ENCODE measurements at places on chromosomes 7 and 10. TPM values are rescaled to one million over a fixed set of nuclear protein-coding genes. Genes with fewer than 3 reads are reported as not detected.

DNA sequence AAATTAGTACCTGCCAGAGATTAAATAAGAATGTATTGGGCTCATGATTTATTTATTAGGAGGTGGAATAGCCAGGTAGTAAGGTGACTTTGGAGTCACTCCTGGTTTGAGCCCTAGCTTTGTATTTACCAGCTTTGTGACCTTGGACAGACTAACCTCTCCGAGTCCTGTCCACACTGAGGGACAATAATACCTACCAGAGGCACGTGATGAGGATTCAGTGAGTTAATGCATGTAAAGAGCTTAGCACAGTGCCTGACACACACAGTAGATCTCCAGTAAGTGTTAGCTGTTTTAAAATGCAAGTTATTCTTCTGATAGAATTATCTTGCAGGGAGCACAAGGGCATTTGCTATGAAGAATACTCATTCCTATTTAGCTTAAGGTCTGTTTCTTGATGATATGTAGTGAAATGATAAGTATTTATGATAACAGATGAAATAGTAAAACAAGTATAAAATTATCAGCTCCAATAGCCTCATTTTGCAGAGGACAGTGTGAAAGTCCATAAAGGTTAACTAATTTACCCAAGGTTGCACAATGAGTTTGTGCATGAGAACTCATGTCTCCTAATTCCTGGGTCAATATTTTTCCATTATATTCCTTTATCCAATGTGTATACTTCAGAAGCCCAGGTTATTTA, 36.4 kb downstream of the RABGEF1 start:
- no peak for DNase-seq

GRCh38 chr7:80362010-80362618, 149.8 kb downstream of the GNAT3 start:
- no peak for DNase-seq

- DNase-seq, result no peak
Measured at GRCh38 chr7:79281426-79281825, 172.0 kb downstream of the MAGI2 start.

CACUL1 gene
- total RNA-seq, result 76.9 TPM

DNA sequence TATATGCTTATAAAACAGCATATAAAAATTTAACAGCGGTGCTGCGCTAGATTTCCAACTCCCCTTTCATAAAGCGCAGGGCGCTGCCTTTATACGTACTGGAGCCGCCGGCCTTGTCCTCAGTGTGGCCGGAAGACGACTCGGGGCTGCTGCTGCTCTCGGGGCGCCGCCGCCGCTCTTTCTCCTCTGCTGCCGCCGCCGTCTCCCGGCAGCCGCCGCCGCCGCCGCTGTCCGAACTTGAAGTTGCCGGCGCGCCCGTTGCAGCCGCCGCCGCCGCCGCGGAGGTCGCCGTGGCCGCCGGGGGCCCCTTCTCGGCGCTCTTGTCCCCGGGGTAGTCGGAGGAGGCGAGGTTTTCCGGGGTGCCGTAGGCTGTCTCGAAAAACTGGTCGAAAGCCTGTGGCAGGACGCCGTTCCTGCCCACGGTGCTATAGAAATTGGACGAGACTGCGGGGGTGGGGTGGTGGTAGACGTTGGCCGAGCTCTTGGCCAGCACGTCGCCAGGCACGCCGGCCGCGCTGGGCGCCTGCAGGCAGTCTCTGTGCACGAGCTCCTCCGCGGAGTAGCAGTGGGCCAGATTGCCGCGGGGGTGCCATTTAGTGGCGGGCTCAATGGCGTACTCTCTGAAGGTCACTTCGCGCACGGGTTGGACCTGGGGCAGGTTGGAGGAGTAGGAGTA, 557 bp downstream of the HOXA11 start:
- DNase-seq, result peak; percentile 34

- DNase-seq, result no peak
Measured at GRCh38 chr10:91579329-91579985, 53.4 kb downstream of the PPP1R3C start.

- no peak for DNase-seq
Measured at GRCh38 chr7:128174386-128174785, 66.7 kb upstream of the LEP start.

AP5Z1 gene
- total RNA-seq, result 21.4 TPM

DGKI gene
- not detected for total RNA-seq

FGFR2 gene
- 170 TPM for total RNA-seq

VPS41 gene
- 53.1 TPM for total RNA-seq

DNA sequence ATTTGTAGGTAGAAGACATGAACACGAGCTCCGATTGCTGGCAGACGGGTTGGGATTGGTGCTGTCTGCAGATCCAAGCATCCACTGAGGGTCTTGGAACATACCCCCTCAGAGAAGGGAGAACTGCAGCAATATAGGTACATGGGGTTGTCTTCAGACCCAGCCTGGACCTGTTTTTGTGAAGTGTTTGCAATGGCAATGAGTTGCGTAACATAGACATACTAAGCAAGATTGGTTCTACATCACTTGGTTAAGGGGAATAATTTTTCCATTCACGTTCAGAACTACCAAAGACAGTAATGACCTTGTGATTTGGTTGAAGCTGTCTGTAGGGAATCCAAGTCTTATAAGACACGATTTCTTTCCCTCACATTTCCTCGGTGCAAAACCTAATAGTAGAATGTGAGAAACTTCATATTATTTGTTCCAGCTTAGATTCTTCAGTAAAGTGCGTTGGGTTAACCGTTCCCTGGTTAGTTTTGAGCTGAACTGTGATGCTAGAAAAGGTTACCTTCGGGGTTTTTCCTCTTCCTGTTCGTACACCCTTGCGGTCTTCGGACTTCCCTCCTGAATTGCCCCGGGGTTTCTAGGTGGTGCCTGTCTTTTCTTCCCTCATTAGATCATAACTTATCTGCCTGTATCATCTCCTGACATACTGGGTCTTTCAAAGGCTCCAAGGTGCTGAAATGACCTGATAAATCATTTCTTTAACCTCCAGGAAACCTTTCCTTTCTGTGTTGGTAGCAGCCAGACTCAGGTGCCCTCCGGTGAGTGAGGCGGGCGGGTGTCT, 14.4 kb downstream of the PROSER2 start:
- no peak for DNase-seq

UNCX gene
- total RNA-seq, result not detected

GRCh38 chr10:1716839-1717238, 20.5 kb downstream of the ADARB2 start:
- DNase-seq, result no peak

UFSP1 gene
- not detected for total RNA-seq

CCDC136 gene
- total RNA-seq, result 6.2 TPM

GRCh38 chr10:104406715-104407650, 53.4 kb downstream of the CFAP58 start:
- DNase-seq, result peak; percentile 66

All from stomach (tissue), 19 donors.